AG04450 (cell line): ENCODE measurements at places on chromosomes 1 and 21. TPM values are rescaled to one million over a fixed set of nuclear protein-coding genes. Genes with fewer than 3 reads are reported as not detected.

The OR2T35 gene
- polyA plus RNA-seq = not detected in 2 replicates

The PPM1J gene
- polyA plus RNA-seq = 1.3 and 2.1 TPM in 2 replicates

The FCRL2 gene
- polyA plus RNA-seq = not detected in 2 replicates

The RGSL1 gene
- not detected in 2 replicates for polyA plus RNA-seq

The ACOT11 gene
- polyA plus RNA-seq = 0.68 and 1.2 TPM in 2 replicates

The ANGPTL1 gene
- 0.16 and 0.47 TPM in 2 replicates for polyA plus RNA-seq

The U2AF1 gene
- 3.8 and 56.9 TPM in 2 replicates for polyA plus RNA-seq

The CSMD2 gene
- polyA plus RNA-seq = 2.3 and 2.6 TPM in 2 replicates

The LRRC38 gene
- polyA plus RNA-seq = not detected in 2 replicates

The HAX1 gene
- 131 and 148 TPM in 2 replicates for polyA plus RNA-seq

The HES2 gene
- polyA plus RNA-seq = not detected in 2 replicates

The NBPF4 gene
- polyA plus RNA-seq = not detected in 2 replicates

The RHCE gene
- polyA plus RNA-seq = 0.25 and 0.42 TPM in 2 replicates

The CFAP126 gene
- not detected in 2 replicates for polyA plus RNA-seq

The IL10RB gene
- polyA plus RNA-seq = 42.7 and 46.4 TPM in 2 replicates

The ZNF593OS gene
- polyA plus RNA-seq = not detected in 2 replicates

The PIK3C2B gene
- polyA plus RNA-seq = 4.9 and 6.3 TPM in 2 replicates

The CFHR2 gene
- polyA plus RNA-seq = not detected in 2 replicates

The ACKR1 gene
- polyA plus RNA-seq = not detected in 2 replicates

The AGT gene
- polyA plus RNA-seq = 6.2 and 8.4 TPM in 2 replicates

The KCNJ9 gene
- polyA plus RNA-seq = not detected in 2 replicates

The DPT gene
- not detected in 2 replicates for polyA plus RNA-seq

The SSBP3 gene
- 33.8 and 34.3 TPM in 2 replicates for polyA plus RNA-seq
